ENCODE measurements at places on chromosomes 5 and 9.

GRCh38 chr5:141973871-141974595, 5.1 kb downstream of the RNF14 start:
- no peak for DNase-seq

- no peak for DNase-seq
Observed at GRCh38 chr5:133356984-133357421, 255.3 kb downstream of the FSTL4 start.

DNA sequence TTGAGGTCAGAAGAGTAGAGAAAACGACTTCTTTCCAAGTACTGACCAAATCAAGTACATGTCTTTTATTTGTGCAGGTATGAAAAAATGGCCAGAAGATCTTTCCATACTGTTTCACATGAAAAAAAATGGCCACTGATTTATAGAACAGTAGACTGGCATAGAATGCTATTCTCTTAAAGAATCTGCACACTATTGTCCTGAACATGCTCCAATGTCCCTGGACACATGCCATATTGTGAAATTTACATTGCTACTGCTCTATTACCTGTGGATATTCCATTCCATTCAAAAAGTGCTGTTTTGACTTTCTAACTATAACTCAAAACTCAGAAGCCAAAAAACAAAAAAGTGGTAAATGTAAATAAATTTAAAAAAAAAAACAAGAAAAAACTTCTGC, 60.6 kb downstream of the FBXL17 start:
- no peak for DNase-seq

DNA sequence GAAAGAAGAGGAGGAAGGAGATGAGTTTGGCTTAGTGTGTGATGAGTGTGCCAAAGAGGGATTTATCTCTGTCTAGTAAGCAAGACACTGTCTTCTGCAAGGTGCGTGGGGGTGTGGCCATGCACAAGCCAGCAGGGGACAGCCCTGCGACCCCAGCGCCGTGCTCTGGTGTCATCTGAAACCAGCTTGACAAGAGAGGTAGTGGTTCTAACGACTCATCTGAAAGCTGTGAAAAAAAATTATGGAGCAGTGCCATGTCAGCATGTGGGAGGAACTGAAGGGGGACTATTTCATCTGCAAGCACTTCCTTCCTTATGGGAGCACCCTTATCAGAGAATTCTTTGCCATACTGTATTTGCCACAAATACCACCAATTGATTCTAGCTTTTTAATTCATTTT, 398.6 kb downstream of the PSAT1 start:
- DNase-seq: no peak

GRCh38 chr5:135243556-135244285, 155.3 kb downstream of the MACROH2A1 start:
- no peak for DNase-seq

Data from activated T-helper 9 cell treated with anti-CD3 and anti-CD28 coated beads, Interleukin-2, amount 50 U/mL, for 16 hours (primary cell).